ENCODE measurements at places on chromosomes 6 and 20. TPM values are rescaled to one million over a fixed set of nuclear protein-coding genes. Genes with fewer than 3 reads are reported as not detected.

- H3K36me3 ChIP-seq: no peaks in the 10 kb centered on the region
- DNase-seq: no peak
- no peaks in the 10 kb centered on the region for H3K27me3 ChIP-seq
These were observed 100.2 kb downstream of the TRMT11 start for GRCh38 chr6:126086560-126086959.

- DNase-seq: no peak
- H3K4me3 ChIP-seq: no peak overlapping the region
- H3K36me3 ChIP-seq: no peaks in the 10 kb centered on the region
- H3K27ac ChIP-seq: no peak overlapping the region
These were observed 89.7 kb downstream of the FOXF2 start for GRCh38 chr6:1479095-1479494.

DNA sequence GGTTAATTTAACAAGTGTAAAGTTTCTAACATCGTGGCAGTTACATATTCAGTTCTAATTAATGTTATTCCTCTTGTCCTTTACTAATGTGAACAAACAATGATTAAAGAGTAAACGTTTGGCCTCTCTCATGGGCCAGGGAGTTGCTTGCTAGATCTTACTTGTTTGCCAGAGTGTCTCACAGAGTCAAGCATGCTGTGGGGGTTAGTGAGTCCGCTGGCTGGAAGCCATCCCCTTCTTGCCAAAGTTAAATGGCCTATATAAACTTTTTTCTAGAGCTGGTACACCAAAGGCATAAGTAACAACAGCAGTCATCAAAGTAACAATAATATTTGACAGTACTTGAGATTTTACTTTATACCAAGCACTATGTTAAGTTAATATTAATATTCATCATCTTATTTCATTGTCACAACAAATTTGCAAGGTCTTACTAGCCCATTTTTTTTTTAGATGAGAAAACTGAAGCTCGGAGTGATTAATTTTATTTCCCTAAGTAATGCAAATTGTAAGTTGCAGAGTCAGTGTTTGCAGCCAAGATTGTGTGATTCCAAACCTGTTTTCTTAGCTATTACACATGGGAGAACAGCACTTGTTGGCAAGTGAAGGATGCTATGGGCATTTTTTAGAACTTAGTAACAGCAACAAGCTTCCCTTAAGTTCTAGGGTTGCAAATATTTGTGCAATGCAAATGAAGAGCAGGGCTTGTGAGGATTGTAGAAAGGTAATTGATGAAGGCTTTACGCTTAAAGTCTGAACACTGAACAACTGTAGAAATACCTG lies 224.5 kb downstream of the RFPL4B start:
- H3K4me1 ChIP-seq: no peaks in the 10 kb centered on the region
- no peak overlapping the region for H3K27ac ChIP-seq
- no peaks in the 10 kb centered on the region for H3K36me3 ChIP-seq
- H3K27me3 ChIP-seq: no peaks in the 10 kb centered on the region
- no peak overlapping the region for H3K4me3 ChIP-seq

- H3K36me3 ChIP-seq: no peaks in the 10 kb centered on the region
- no peaks in the 10 kb centered on the region for H3K27me3 ChIP-seq
- no peak overlapping the region for H3K4me3 ChIP-seq
- peak overlapping the region; percentile 17 for H3K27ac ChIP-seq
- peak; percentile 44 for DNase-seq
These were observed 135.7 kb downstream of the BCAS1 start for GRCh38 chr20:53934421-53935343.

The GTSF1L gene
- total RNA-seq: not detected

DNA sequence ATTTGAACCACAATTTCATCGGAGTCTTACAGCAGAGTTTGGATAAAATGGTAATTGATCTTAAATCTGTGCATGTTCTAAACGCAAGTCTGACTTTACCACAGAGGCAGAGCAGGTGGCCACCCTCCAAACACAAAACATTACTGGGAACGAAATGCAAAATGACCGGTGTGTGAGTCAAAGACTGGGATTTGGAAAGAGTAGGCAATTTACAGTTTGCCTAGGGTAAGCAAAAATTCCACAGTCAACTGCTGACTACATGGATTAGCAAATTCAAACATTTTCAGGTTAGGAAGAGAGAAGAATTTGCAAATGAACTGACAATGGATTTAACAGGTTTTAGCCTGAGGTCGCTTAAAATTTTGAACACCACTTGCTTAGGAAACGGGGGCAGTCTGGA lies 444.4 kb downstream of the HDGFL1 start:
- H3K4me3 ChIP-seq: no peak overlapping the region
- no peak overlapping the region for H3K27ac ChIP-seq
- H3K27me3 ChIP-seq: no peaks in the 10 kb centered on the region

The PRR18 gene
- not detected for total RNA-seq

GRCh38 chr20:49690899-49691620 lies 22.6 kb downstream of the B4GALT5 start:
- H3K27ac ChIP-seq: peak overlapping the region; percentile 85
- H3K4me3 ChIP-seq: no peak overlapping the region
- H3K4me1 ChIP-seq: peaks cover 44% of the 10 kb centered on the region
- no peaks in the 10 kb centered on the region for H3K27me3 ChIP-seq
- H3K36me3 ChIP-seq: no peaks in the 10 kb centered on the region

DNA sequence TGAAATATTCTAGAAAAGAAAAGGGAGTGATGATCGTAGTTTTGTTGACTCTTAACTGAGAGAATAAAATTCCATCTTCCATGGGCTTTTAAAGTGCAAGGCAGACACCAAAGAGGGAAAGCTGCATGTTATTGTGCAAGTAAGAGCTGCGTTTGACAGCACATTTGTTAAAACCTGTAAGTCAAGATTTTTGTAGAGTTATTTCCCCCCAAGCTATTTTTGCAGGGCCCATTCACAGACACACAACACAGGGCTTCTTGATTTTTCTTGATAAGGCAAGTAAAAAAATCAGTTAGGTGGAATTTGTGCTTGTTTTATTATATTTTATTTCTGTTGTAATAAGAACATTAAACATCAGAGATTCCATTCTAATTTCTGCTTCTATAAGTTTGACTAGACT lies 13.8 kb downstream of the CFAP206 start:
- no peak for DNase-seq
- no peaks in the 10 kb centered on the region for H3K27me3 ChIP-seq
- H3K36me3 ChIP-seq: no peaks in the 10 kb centered on the region
- no peaks in the 10 kb centered on the region for H3K4me1 ChIP-seq
- H3K27ac ChIP-seq: no peak overlapping the region

- no peaks in the 10 kb centered on the region for H3K27me3 ChIP-seq
- no peak overlapping the region for H3K4me3 ChIP-seq
- no peaks in the 10 kb centered on the region for H3K4me1 ChIP-seq
- no peaks in the 10 kb centered on the region for H3K36me3 ChIP-seq
- H3K27ac ChIP-seq: no peak overlapping the region
These were observed 199.2 kb downstream of the QKI start for GRCh38 chr6:163613668-163614067.

All from adrenal gland (tissue), 19 donors.